ENCODE measurements at places on chromosomes 5 and 9.

GRCh38 chr9:80028501-80028900 lies 456.7 kb downstream of the TLE4 start:
- no peak for DNase-seq

- DNase-seq: no peak
Observed at GRCh38 chr9:114900942-114901802, 29.2 kb downstream of the TNFSF8 start.

- no peak for DNase-seq
Observed at GRCh38 chr9:91586282-91586681, 162.7 kb upstream of the NFIL3 start.

- no peak for DNase-seq
Observed at GRCh38 chr5:1536871-1537602, 13.3 kb upstream of the LPCAT1 start.

- no peak for DNase-seq
Observed at GRCh38 chr9:19140259-19140658, 13.0 kb upstream of the PLIN2 start.

DNA sequence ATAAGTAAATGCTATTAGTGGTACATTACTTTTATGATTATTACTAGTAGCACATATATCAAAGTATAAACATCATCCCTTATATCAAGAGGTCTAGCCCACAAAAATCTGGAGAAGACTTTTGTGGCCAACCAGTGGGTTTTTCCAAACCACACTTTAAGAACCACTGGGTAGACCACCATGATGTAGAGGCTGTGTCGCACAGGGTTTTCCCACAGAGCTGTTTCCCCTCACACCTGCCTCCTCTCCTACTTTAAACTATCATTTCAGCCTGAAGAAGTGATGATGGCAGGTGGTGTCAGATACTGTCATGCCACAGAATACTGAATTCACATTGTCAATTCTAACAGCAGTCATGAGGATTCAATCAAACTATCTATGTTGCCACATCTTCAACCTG lies 109.2 kb downstream of the FBXW11 start:
- no peak for DNase-seq

DNA sequence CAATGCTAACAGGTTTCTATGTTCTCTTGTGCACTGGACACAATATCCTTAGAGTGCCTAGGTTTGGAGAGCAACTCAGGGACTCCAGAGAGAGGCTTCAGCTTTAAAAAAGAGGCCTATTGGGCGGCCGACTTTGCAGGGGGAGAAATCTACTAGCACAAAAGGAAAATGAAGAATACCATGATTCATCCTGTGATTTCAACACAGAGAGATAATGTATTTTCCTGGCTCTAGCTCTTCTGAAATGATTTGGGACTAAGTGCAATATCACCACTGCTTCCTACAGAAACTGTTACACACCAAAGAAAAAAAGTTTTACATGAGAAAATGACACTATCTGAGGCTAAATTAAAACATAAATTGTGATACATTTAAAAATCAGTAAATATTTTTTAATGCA lies 146.1 kb upstream of the TSLP start:
- DNase-seq: no peak

DNA sequence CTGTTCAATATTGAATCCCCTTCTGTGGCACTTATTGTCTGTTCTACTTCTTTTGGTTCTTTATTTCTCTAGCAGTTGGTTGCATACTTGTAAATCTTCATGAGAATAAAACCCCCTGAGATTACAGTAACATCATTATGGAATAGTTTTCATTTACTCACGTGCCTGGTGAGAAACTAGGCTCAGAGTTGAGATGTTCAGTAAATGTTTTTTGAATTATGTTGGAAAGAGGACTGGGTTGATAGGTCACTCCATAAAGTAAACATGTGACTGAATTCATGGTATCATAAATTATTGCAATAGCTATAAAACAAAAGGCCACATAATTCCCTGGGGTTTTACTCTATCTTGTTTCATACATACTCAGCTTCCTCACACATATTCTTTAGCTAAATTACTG lies 174.2 kb upstream of the C9orf72 start:
- DNase-seq: no peak

DNA sequence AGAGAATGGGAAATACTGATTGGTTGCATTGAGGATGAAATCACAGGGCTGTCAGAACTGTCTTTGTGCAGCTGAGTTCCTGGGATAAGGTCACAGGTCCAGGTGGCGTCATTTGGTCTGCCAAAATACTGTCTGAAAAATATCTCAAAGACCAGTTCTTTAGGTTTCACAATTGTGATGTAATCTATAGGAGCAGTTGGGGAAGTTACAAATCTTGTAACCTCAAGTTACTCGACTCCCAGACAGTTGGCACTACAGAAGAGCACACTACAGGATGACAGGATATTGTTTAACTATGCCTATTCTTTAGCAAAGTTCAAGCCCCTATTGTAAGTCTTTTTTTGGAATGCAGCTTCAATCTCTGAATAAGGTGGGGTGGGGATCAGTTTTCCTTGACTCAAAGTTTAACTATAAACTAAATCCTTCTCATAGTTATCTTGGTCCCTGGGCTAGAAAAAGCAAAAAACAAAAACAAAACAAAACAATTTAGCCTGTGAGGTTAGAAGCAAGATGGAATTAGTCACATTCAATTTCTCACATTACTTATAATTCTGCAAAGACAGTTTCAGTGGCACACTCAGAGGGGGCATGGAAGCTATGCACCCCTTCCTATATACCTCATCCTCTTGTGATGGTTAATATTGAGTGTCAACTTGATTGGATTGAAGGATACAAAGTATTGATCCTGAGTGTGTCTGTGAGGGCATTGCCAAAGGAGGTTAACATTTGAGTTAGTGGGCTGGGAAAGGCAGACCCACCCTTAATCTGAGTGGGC lies 276.0 kb downstream of the AUH start:
- no peak for DNase-seq

DNA sequence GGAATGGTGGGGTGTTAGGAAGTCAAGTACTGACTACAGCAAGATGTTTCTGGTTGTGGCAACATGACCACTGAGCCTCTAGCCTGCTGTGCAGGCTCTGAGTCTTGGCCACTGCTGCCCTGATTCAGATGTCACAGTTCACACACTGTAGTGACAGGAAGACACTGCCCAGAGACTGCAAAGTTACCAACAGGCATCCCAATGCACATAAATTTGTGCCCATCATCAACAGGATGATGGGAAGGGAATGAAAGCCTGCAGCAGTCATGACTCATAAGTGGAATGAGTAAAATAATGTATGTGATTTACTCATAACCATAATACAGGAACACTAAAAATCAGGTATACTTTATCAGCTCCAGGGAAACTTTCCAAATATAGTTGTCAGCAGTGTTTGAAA lies 251.6 kb upstream of the HAPLN1 start:
- DNase-seq: no peak

DNA sequence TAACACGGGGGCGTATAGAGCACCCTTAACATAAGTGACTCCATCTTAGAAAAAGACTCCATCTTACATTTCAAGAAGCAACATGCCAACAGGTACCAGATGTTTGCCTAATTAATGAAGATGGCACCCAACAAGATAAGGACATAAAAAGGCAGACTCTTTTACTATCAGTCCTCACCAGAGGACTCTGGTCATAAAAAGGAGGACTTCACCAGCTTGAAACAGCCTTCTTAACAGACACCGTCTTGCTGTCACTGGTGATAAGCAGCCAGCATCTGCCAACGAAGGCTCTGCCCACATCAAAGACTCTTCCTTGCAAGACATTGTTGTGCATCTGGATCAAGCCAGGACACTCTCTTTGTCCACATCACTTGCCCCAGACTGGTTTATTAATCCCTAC lies 80.3 kb downstream of the S1PR3 start:
- DNase-seq: no peak

DNA sequence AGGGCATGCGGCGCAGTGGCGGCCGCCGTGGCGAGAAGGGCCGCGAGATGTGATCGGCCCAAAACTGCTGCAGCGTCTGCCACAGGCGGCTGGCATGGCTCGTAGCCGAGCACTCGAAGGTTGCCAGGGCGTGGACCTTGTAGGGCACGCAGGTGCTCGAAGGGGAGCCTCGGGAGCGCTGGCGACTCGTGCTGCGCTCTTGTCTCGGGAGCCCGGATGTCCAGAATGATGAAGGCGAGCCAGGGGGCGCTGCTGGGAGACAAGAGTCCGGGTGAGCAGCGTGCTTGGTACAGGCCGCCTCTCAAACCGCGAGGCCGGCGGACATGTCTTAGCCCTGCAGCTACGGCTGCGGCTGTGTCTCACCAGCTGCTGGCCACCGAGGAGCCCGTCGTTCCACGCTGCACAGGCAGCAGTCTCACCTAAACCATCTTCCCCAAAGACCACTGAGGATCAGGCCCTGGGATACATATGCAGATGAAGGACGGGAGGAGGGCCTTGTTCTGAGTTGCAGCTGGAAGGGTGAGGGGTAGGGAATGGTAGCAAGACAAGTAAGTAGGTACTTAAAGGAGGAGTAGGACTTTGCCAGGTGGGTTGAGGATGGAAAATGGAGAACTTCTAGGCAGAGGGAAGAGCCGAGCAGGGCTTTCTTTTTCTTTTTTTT lies 1.7 kb downstream of the CBY3 start:
- no peak for DNase-seq

GRCh38 chr5:57411982-57412381 lies 70.6 kb downstream of the ACTBL2 start:
- no peak for DNase-seq

DNA sequence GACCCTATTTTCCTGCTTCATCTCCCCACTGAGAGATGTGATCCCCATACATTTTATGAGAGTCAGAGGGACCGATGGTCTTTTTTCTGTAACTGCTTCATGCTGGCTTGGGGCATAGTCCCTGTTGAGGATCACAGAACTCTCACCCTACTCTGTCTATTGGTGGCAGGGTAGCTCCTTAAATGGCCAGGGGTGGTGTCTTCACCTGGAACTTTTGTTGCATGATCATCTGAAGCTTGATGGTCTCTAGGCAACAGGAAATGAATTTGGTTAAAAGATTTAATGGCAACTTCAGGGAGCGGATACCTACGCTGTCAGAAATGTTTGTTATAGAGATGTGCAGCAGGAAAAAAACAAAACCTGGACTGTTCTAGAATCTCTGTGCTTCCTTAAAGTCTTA lies 87.0 kb upstream of the GLIS3 start:
- DNase-seq: no peak

DNA sequence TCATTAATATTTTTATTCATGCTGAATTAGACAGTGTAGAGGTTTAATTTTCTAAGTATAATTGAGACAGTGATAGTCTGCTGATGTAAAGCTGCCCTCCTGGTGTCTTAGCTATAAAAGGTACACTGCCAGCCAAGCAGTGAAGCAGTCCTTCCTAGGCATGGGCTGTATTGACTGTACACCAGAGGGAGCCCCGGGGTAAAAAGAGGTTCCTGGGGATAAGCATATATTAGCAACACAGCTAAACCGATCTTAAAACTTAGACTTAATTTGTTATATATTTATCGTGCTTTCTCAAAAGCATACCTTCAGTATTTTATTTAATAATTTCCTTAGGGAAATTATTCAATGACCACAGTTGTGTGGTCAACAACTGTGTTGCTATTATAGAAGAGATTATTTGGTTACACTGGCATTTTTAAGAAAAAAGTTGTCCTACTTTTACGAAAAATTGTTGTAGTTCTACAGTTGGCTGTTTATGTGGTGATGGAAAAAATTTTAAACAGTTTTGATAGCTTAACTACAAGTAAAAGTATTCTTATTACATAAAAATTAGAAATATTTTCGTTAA lies 68.8 kb downstream of the ELL2 start:
- no peak for DNase-seq

DNA sequence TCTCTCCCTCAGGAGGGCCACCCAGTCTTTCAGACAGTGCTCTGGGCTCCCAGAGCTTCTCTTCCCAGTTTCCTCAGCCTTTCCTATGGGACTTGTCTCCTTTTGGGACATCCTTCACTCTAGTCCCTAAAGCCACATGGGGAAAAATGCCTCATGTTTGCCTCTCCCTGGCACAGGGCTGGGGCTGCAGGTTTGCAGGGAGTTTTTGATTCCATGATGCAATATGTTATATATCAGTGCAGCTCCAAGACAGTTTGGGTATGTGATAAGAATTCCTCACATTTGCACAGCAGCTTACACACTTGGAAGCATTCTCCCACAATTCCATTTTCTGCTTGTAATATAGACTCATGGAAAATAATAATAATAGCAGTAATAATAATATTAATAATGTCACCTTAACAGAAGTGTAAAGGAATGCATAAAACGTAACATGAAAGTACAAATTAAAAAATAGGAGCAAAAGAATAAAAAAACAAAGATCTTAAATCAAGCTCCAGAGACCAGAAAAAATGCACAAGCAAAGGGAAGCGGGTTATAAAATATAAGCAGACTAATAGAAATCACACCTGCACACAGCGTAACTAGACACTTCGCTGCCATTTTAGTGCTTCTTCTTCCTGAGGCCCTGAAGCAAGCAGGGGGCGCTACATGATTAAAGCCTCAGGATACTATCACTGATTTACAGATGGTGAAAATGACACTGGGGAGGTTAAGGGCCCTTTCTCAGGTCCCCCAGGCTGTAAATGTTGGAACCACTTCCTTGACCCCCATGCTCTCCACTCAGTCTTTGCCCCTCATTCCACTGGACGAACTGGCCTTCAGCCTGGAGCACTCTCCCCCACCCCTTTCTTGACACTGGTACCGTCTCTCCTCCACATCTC lies 70.0 kb upstream of the IL17B start:
- DNase-seq: no peak

- DNase-seq: no peak
Observed at GRCh38 chr9:32010322-32010721, 374.1 kb upstream of the ACO1 start.

DNA sequence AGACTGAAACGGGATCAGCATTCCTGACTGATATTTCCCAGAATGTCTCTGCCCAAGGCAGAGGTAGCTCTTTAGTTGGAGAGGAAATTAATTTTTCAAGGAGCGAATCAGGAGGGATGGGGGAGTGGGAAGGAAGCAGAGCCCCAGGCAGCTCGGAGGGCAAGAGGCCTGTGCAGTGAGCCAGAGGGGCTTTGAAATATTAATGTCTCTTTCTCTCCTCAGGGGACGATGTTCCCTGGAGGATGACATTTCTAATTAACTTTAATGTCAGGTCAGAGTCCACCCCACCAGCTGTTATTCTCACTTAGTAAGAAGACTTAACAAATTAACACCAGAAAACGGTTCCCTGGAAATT lies 45.6 kb downstream of the SLC6A7 start:
- DNase-seq: no peak

- DNase-seq: no peak
Observed at GRCh38 chr9:131609099-131609830, 63.9 kb downstream of the PRRT1B start.

Data from HAP-1 (cell line).